H4 (cell line): ENCODE measurements at places on chromosomes 11 and 22. TPM values are rescaled to one million over a fixed set of nuclear protein-coding genes. Genes with fewer than 3 reads are reported as not detected.

The RIMBP3B gene
- 0.27 TPM in 1 of 2 replicates, not detected in the other for total RNA-seq

DNA sequence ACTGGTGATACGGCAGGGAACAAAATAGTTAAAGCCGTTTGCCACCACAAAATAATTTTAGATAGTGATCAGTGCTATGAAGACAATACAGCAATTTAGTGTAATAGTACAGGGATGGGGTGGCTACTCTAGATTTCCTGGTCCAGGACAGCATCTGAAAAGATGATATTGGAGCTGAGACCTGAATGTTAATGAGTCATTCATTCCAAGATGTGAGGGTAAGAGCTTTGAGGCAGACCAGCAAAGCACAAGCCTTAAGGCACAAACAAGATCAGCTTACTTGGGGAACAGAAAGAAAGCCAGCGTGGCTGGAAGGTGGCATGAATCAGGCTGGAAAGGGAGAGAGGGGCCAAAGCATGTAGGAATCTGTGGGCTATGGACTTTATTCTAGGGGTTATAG is 132.3 kb downstream of the TRIM44 start:
- peak; percentile 58 for DNase-seq

DNA sequence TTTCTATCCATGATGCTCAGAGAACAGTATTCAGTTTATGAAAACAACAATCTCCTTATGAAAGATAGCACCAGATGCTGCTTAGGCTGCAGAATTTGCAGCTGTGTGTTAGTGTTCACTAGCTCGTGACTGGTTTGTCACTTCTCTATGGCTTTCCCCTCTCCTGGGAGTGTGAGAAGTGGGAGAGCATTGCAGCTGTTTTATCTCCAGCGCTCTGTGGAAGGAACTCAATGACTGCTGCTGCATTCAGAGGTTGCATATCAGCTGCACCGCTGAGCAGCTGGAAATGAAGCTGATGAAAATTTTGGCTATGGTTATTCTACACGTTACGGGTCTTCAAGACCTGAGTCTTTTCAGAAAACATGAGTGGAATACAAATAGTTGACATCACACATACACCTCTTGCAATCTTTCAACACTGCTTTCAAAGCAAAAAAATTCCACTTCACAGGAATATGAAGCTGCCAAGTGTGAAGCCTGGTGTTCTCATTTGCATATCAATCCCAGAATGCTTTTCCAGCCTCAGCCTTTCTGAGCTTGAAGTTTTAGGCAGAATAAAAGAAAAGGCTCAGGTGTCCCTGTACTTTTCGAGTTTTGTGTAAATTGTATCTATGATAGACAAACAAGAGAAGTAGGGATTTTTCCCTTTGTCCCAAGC is 149.3 kb upstream of the DDI1 start:
- DNase-seq = no peak

- no peak for DNase-seq
Observed at GRCh38 chr11:1054143-1055108, 17.9 kb upstream of the MUC6 start.

DNA sequence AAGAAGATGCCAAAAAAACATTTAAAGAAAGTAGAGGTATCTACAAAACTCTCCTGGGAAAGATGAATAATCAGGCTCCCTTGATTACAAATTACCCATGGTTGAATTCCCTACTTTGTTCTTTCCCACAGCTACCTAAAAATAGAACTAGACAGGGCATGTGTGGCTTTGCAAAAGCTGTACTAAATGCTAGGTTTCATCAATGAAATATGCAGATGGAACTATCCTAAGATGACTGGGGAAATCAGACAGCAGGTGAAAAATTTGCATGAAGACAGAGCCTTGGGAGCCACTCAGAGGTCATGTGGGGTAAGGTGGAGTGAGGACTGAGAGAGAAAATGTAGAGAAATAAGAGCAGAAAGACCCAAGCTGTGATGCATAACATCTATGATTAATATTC is 14.7 kb downstream of the LAYN start:
- DNase-seq = no peak
